Peyer's patch (tissue), 4 donors: ENCODE measurements at places on chromosomes 12 and 14. TPM values are rescaled to one million over a fixed set of nuclear protein-coding genes. Genes with fewer than 3 reads are reported as not detected.

HSPB8 gene
- 10.0 TPM for total RNA-seq

KCNC2 gene
- not detected for total RNA-seq

KIF26A gene
- 0.53 TPM for total RNA-seq

PRR4 gene
- not detected for total RNA-seq

FBXL14 gene
- 6.3 TPM for total RNA-seq

USP44 gene
- total RNA-seq = not detected

TPH2 gene
- not detected for total RNA-seq

SDR9C7 gene
- total RNA-seq = not detected

SUPT16H gene
- 25.7 TPM for total RNA-seq

SMARCD1 gene
- total RNA-seq = 76.5 TPM

DEPDC4 gene
- total RNA-seq = 2.0 TPM

A2ML1 gene
- 0.83 TPM for total RNA-seq

ZBTB1 gene
- 54.8 TPM for total RNA-seq

TMEM179 gene
- total RNA-seq = 0.54 TPM

CCDC197 gene
- total RNA-seq = not detected

ENDOU gene
- total RNA-seq = not detected

SLC39A9 gene
- 113 TPM for total RNA-seq

SLC25A47 gene
- not detected for total RNA-seq

ANKRD33 gene
- not detected for total RNA-seq

PLXNC1 gene
- total RNA-seq = 0.88 TPM

SERPINA10 gene
- total RNA-seq = not detected

EIF2S3B gene
- total RNA-seq = not detected

ADAMTS20 gene
- not detected for total RNA-seq

SLC10A1 gene
- not detected for total RNA-seq

NACA gene
- 491 TPM for total RNA-seq

KRT6B gene
- not detected for total RNA-seq

IGFBP6 gene
- 68.5 TPM for total RNA-seq

DPF3 gene
- total RNA-seq = 10.7 TPM

RXYLT1 gene
- 15.7 TPM for total RNA-seq

RPS26 gene
- total RNA-seq = 1,937 TPM

KCNMB4 gene
- 0.83 TPM for total RNA-seq

DYNLL1 gene
- total RNA-seq = 185 TPM

GPR135 gene
- total RNA-seq = 4.1 TPM

TAS2R19 gene
- total RNA-seq = 12.1 TPM

CISTR gene
- not detected for total RNA-seq

CD163L1 gene
- total RNA-seq = 3.8 TPM

CAPZA3 gene
- not detected for total RNA-seq

SOAT2 gene
- total RNA-seq = 34.5 TPM
